Stomach (tissue), 19 donors: ENCODE measurements at places on chromosomes 16 and 17.

DNA sequence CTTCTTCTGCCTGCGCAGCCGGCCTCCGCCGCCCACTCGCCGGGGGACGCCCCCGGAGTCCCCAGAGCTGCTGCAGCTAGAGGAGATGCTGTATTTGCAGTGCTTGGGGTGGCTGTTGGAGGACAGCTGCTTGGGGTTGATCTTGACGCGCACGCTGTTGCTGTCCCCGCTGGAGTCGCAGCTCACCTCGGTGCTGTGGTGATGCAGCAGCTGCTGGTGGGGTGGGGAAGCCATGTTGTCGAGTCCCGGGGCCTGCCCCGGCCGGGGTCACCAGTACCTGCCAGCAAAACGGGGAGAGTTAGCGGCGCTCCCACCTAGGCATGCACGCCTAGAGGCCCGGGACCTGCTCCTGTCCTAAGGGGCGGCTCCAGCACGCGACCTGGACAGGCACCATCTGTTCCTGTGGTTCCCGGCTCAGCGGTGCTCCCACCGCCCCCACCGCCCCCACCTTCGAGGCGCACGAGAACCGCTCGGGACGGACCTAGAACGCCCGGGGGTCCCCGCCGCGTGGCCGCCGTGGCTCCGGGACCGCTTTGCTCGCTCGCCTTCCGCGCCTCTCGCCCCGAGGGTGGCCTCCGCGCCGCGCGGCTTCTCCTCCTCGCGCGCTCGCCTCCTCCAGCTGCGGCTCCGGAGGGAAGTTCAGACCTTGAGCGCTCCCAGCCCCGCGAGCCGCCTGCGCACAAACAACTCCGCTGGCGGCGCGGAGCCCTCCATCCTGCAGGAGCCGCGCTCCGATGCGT, 863 bp downstream of the ADCY9 start:
- peak; percentile 85 for DNase-seq

DNA sequence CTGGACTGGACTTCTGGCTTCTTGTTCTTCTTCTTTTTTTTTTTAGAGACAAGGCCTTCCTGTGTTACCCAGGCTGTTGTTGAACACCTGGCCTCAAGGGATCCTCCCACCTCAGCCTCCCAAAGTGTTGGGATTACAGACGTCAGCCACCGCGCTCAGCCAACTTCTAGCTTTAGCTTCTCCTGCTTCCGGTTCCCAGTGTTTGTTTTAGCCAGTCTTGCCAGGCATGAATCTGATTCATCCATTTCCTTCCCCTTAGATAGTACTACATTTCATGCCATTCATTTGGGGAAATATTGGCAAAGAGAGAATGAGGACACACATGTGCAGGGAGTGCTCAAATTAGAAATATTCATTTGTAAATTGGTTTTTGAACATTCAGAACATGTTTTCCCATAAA, 12.1 kb upstream of the NDUFAB1 start:
- DNase-seq: no peak

- no peak for DNase-seq
Observed at GRCh38 chr17:74851612-74852236, 8.0 kb downstream of the GRIN2C start.

DNA sequence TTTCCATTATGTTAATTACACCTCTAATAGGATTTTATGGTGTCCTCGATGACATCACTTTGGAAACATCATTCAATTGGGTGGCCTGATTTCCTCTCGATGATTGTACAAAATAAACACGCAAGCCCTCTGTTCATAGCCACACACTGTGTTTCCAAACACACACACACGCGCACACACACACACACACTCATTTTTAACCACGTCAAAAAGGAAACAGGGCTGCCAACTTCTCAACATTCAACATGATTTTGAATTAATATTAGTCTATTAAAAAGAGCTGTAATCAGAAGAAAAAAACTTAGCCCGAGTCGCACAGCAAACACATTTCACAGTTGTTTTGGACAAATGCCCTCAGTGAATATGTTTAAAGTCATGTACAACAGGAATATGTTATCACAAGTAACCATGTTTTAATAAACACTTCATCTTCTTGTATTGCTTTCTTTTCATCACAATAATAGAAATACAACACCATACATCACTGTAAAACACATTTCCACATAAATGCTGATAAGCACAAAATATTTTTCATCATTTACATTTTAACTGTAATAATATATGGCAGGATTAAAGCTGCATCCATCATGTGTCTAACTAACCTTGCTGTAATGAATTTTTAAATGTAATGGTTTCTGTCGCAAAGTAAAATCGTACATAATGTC, 219.1 kb upstream of the IRX3 start:
- DNase-seq: no peak

GRCh38 chr17:77449908-77450741, 309.4 kb downstream of the SEC14L1 start:
- peak; percentile 86 for DNase-seq

DNA sequence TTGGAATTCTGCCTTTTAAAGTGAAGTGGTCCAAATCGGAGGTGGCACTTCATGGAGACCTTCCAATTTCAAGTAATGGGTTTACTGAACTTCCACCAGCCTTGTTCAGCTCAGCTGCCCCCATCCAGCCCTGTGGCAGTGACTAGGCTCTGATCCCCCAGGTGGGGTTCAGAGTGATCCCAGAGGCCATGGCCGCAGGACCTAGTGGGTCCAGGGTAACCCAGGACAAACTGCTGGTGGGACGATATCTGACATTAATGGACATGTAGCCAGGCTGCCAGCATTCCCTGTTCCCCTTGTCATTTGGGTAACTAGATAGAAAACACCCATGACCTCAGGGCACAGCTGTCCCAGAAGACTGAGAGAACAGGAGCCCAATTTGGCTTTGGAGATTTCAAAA, 209.9 kb downstream of the GSG1L start:
- no peak for DNase-seq

- DNase-seq: no peak
Observed at GRCh38 chr16:80200079-80200478, 340.7 kb upstream of the DYNLRB2 start.
